Activated T-cell treated with anti-CD3 and anti-CD28 coated beads, Interleukin-2, amount 50 U/mL, for 1 hour (primary cell): ENCODE measurements at places on chromosomes 2 and 18.

- DNase-seq, result peak; percentile 4
Measured at GRCh38 chr2:232349546-232349945, 29.0 kb upstream of the ALPP start.

DNA sequence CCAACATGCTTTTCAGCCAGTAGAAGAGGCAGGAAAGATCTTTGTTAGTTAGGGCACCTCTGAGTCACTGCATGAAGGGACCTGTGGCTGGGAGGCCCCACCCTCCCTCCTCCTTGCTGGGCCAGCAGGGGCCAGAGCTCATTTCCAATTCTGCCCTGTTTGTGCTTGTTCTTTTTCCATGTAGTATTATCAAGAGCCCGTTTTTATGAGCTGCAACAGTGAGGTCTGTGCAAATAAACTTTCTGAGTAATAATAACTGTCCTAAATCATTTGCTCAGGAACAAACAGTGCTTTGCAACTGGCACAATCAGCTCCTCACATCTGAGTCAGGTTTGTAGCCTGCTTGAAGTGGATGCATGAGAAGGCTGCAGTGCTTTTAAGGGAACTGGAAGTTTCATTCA is 128.0 kb downstream of the ARL4C start:
- DNase-seq, result peak; percentile 63

- no peak for DNase-seq
Measured at GRCh38 chr2:143176606-143177005, 47.4 kb downstream of the ARHGAP15 start.

- DNase-seq, result no peak
Measured at GRCh38 chr2:60965499-60965785, 52.1 kb upstream of the PEX13 start.

- no peak for DNase-seq
Measured at GRCh38 chr2:203586206-203586605, 51.1 kb upstream of the RAPH1 start.

DNA sequence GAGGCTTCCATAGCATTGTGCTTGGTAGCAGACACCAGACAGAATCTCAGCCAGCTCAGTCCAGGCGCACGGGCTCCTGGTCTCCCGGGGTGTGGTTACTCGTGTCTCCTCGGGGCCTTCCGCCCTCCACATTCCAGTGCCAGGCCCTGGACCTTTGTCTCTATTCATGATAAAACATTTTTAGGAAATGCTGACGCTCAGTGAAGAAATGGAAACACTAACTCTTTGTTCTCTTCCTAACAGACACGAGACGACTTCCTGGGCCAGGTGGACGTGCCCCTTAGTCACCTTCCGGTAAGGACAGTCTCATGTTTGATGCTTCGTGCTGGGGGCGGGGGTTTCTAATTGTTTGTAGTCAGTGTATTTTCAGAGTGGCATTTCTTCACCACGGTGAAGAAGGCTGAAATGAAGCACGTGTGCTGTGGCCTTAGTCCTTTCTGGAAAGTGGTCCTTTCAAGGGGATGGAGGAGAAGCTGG is 271.8 kb downstream of the NEDD4L start:
- DNase-seq, result no peak

DNA sequence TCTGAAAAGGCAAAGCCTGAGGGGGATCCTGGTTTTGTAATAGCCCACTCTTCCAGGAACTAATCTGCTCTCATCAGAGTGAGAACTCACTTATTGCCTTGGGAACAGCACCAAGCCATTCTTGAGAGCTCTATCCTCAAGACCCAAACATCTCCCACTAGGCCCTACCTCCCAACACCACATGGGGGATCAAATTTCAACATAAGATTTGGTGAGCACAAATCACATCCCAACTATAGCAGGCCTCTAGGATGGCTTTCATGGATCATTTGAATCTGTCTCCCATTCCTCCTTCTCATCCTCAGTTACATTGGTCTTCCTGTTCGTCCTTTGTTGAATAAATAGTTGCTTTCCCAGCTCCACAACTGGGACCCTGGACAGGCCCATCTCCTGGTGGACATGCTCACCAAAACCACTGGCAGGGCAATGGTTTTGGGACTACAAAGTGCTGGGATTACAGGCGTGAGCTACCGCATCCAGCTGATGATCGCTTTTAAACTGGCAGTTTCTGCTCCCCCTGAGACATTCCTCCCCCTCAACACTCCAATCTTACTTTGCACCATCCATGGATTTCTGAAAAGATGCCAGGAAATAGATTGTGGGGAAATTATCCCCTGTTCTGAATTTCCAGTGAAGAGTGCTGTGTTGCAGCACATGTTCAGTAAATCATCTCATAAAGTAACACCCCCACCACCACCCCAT is 42.6 kb downstream of the MCFD2 start:
- DNase-seq, result no peak

DNA sequence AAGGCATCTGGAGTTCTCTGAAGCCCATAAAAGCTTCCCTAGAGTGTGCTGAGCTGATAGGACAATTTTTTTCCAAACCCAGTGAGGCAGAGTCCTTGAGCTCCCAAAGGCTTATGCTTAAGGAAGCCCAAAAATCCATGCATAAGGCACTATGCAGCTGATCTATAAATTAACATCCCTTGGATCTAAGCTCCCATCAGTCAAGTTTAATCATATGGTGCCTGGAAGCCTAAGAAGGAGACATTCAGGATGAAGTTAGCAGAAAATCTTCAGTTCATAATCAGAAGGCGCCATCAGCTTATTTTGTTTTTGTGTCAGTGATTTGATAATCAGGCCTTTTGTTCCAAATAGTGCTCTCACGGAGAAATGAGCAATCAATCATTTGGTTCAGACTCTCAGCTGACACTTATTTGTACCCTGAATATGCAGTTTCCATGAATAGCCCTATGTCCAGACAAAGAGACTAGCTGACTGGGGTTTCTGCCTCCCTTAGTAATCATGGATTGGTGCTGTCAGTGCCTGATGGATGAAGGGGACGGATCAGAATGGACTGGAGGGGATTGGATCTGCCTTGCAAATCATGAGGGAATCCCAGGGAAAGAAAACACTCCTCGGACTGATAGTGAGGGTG is 464.8 kb upstream of the RGPD4 start:
- DNase-seq, result no peak

- no peak for DNase-seq
Measured at GRCh38 chr18:23143016-23143814, 7.9 kb downstream of the CABLES1 start.

- no peak for DNase-seq
Measured at GRCh38 chr2:163888591-163888990, 152.8 kb upstream of the FIGN start.

- no peak for DNase-seq
Measured at GRCh38 chr2:5121121-5121520, 571.1 kb upstream of the SOX11 start.

DNA sequence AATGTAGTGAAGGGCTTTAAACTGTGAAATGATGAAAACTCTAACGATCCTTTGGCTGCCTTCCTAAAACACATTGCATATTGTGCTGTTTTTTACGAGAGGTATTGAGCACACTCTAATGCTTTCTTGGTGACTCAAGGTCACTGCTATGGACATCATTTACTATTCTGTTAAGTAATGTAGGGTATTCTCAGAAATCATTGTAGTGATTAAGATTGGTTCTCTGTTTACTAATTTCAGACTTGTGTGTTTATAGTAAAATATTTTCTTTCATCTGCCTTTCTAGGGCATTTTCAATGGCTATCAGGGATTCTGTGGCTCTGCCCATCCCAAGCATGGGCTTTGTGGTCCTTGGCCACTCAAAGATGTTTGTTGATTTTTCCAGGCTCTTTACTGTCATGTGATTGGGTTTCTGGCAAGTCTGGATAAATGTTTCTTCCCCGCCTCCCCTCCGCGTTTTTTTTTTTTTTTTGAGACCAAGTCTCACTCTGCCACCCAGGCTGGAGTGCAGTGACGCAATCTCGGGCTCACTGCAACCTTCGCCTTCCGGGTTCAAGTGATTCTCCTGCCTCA is 29.3 kb downstream of the UBE2F start:
- no peak for DNase-seq

DNA sequence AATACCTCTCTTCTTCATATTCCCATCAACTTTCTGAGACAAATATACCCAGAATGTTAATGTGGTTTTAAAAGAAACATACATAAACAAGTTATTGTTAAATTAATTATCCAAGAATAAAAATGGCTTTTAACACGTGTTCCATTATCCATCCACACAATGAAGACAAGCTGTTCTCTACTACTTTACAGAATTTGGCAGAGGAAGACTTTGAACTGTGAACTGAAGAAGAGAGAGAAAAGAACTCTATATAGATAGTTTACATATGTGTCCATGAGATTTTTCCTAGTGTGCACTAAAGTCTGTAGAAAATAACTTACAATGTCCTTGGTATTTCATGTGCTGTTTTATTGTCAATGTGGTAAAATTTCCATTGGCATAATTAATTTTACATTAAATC is 207.0 kb upstream of the COL3A1 start:
- no peak for DNase-seq

DNA sequence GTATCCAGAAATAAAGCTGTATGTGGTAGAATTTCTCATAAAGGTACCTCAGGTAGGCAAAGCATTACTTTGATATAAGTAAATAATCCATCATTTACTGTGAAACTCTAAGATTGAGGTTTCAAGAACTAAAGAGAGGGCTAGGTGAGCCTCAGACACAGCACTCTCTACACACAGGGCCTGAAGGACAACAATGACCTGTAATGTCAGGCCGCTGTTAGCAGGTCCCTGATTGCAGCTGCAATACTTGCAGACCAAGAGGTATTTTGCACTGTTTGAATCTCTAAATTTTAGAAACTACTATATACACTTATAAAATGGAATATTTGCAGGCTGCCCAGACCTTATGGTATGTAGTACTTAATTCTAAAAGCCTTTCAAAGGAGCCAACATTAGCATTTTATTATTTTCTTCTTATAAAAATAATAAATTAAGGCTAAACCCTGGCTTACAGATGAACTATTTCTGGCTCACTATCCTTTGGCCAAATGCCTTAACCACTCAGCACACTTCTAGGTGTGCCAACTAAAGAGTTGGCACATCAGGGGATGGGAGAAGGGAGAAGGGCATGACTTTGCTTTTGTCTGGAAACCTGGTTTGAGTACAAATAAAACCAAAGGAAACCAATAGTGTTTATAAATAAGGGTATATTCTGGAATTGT is 66.7 kb upstream of the SLC39A10 start:
- no peak for DNase-seq

- no peak for DNase-seq
Measured at GRCh38 chr2:206080927-206081326, 5.0 kb downstream of the INO80D start.

DNA sequence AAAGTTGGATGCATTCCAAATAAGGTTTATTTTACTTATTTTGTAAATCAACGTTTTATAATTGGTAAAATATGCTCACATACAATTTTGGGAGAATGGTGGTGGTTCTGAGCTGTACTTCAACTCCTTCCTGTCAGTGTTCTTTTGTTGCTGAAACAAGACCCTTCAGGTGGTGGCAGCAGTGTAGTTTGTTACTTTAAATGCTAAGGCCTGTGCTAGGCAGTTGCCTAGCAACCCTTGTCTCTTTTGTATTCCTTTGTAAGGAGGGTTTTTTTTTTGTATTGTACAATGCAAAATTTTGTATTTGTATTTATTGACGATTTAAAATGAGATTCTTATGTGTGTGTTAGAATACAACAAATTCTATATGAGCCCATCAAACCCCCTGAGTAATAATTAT is 166.0 kb upstream of the FAM98A start:
- DNase-seq, result no peak

DNA sequence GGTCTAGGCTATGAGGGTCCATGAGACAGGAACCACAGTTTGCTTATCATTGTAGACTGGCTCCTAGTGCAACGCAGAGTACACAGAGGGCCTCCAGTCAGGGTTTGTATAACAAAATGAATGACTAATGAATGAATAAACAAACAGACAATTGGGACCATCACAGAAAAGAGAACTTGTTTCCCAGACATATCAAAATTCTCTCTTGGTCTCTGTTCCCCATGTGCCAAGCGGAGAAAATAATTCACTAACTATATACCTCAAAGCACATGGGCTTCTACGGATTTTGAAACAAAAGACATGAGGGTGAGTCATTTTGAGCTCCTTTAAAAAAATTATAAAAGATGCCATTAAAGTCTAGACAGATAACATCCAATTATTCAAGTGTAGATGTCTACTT is 28.0 kb downstream of the INO80C start:
- no peak for DNase-seq

DNA sequence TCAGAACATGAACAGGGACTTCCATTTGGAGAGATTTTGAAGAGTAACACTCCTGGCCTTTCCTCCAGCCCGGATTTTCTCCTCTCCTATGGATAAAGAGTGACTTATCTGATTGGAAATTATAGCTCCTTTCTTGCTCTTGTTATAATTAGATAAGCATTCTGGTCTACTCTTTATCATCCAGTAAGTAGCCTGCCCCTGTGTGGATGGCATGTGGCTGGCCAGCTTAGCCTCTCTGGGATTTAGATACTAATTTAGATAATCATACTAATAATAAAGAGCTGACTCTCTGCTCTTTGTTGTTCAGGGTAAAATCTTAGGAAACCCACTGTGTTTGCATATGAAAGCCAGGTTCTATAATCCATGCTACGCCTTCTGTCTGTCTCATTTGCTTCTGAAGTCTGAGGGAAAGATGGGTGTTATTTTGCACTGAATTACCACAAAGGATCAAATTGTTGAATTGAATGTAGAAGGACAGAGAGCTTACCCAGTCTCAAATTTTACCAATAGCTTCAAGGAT is 438.8 kb downstream of the SPAG16 start:
- no peak for DNase-seq

DNA sequence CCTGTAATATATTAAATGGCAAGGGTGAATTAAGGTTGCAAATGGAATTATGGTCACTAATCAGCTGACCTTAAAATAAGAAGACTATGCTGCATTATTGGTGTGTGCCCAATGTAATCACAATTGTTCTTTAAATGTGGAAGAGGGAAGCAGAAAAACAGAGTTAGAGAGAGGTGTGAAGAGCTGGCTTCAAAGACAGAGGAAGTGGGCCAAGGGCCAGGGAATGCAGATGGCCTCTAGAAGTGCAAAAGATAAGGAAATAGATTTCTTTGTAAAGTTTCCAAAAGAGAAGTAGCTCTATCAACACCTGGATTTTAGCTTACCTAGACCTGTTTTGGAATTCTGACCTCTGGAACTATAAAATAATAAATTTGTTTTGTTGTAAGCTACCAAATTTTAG is 276.0 kb downstream of the LRRTM1 start:
- DNase-seq, result no peak

DNA sequence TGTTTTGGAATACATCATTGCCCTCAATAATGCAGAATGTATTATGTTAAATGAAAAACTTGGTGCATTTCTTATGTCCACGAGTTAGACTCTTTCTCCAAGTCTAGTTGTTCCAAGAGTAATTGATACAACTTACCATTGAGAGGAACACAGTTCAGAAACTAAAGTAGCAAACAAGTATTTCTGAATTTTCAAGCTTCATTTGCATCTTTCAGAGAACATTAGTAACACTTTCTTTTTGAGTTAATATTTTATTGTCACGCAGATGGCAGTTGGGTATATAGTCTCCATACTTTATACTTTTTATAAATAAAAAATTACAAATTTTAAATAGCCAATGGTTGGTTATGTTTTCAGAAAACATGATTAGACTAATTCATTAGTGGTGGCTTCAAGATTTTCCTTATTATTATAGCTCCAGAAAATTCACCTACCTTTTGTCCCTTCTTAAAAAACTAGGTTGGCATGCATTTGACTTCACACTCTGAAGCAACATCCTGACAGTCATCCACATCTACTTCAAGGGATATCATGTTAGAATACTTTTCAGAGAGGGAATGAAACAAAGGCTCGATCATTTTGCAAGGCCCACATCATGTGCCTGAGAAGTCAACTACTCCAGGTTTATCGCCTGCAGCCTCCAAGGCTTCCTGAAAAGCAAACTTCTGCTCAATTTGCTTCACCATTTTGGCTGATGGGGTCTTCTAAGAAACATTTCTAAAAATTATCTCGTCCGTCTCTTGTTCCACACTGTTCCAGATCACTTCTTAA is 29.9 kb downstream of the LYPD6B start:
- no peak for DNase-seq
